ENCODE measurements at places on chromosomes 16 and 17.

GRCh38 chr16:12553191-12553590 is 250.5 kb downstream of the CPPED1 start:
- DNase-seq: peak; percentile 28

- DNase-seq: no peak
Observed at GRCh38 chr17:57496382-57496781, 240.1 kb downstream of the MSI2 start.

DNA sequence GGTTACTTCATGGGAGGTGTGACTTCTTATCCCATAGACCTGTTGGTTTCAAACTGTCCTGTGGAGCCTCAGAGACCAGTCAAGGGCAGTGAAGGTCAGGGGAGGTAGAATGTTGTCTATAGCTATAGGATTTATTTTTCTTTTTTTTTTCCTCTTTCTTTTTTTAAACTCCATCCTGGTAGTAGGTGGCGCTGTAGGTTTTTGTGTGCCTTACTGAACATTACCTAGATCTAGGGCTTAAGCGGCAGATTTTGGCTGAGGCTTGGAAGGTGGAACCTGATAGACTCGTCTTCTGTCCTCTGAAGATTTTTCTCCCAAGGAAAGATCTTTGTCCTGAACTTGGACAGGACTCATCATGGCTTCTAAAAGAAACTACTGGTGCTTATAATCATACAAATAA is 8.2 kb upstream of the LASP1NB start:
- peak; percentile 16 for DNase-seq

GRCh38 chr16:66720766-66721165 is 24.2 kb upstream of the CMTM4 start:
- peak; percentile 23 for DNase-seq

DNA sequence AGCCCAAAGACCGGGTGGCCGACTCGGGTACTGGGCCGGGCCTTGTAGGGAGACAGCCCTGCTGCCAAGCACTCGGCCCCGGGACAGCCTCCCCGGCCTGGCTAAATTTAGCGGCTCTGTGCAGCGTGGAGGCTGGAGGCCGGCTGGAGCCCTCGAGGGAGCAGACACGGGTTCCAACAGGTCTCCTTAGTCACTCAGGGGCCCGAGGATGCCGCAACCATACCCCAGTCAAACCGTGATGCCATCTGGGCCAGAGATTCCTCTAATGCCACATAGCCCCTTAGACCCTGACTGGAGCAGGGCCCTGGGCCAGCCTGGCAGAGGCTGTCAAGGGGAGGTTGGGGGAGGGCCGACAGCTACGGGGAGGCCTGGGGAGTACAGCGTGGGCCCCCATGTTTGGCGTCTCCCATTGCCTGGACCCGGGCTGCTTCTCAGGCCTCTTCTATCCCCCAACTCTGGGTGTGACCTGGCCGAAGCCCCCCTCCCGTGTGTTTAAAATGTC is 2.9 kb upstream of the P2RX1 start:
- DNase-seq: no peak

DNA sequence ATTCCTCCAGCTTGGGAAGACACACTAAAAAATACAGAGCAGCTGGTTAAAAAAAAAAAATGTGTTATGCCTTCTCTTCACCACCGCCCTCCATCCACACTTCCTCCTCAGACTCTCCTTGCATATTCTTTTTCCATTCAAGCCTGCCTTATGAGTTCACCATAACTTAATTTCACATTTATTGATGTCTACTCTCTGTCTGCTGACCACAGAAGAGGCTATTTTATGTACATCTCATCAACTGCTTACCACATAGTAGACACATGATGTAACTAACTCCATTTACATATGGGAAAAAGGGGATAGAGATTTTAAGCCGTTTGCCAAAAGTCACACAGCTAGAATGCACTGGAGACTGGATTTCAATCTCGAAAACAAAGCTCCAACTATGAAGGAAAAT is 409.8 kb downstream of the CDH11 start:
- DNase-seq: no peak

DNA sequence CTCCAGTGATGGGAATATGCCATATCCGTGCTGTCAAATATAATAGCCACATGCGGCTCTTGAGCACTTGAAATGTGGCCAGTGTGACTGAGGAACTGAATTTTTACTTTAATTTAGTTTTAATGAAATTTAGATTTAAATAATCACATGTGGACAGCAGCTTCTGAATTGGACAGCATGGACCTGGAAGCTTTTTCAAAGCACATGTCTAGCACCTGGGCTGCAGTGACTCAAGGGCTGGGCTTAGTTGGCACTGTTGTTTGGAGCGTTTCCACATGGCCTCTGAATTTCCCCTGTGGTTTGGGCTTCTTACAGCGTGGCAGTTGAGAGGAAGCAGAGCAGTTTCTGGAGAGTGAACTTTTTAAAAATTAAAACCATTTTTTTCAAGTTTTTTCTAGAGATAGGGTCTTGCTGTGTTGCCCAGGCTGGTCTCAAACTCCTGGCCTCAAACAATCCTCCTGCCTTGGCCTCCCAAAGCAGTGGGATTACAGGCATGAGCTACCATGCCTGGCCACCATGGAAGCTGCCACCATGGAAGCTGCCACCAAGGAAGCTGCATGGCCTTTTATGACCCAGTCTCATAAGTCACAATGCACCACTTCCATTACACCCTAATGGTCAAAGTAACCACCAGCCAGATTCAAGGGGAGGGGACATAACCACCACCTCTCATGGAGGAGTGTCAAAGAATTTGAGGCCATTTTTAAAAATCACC is 6.7 kb upstream of the TOB1 start:
- DNase-seq: no peak

DNA sequence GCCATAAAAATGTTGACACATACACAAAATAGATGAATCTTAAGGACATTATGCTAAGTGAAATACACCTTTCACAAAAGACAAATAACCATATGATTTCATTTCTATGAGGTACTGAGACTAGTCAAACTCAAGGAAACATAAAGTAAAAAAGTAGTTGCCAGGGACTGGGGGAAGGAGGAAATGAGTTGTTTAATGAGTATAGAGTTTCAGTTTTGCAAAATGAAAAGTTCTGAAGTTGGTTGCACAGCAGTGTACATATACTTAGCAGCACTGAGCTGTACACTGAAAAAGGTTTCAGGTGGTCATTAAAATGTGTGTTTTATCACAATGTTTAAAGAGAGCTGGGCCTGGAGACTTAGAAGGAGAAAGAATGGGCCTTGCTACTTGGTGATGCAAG is 4.7 kb upstream of the SLC13A2 start:
- DNase-seq: peak; percentile 48

DNA sequence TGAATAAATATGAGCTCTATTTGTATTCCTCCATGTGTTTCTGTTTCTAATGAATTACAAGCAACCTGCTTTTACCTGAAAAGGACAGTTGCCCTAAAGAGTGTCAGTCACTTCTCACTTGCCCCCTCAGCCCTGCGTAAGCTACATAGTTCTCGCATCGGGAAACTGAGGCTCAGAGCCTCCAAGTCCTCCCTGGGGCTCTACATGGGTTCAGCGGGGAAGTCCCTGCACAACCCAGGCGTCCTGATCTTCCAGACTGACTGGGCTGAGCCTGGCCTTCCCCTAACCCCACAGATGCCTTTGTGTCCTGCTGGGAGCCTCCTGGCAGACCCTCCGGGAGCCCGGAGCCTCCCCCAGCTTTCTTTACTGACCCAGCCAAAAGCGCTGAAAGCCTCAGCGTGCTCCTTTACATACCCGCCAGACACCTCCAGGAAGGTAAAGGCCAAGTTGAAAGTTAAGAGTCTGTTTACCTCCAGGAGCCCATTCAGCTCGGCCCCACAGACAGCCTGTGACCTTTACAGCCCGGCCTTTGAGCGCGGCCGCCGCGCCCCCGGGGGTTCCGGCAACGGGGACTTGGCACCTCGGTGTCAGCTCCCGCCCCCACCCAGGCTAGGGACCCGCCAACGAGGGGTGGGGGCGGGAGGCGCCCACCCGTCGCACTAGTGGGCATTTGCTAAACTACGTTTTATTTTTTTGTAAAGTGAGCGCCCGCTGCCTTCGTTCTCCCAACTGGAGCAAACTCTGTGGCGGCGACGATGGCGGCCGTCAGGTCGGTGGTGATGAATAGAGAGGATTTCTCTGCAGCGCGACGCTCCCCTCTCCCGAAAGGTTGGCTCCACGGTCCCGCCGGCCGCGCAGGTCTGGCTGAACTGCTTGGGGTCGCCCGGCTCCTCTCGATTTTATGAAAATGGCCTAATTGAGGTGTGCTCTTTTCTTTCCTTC is 4.4 kb upstream of the HOXB13 start:
- DNase-seq: no peak

DNA sequence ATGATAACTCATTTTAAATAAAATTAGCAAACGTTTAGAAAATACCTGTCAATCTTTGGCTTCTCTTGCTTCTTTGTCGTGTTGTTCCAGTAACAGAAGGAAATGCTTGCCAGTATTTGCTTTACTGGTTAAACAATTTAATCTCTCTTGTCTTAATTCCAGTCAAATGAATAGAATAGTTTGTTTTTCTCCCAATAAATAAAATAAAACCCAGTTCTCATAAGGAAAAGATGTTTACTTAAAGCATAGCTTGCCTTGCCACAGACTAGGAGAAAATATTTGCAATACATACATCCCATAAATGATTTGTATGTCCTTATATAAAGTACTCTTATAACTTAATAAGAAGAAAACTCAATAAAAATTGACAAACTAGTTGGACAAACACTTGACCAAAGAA is 43.9 kb upstream of the TEKT3 start:
- DNase-seq: no peak

DNA sequence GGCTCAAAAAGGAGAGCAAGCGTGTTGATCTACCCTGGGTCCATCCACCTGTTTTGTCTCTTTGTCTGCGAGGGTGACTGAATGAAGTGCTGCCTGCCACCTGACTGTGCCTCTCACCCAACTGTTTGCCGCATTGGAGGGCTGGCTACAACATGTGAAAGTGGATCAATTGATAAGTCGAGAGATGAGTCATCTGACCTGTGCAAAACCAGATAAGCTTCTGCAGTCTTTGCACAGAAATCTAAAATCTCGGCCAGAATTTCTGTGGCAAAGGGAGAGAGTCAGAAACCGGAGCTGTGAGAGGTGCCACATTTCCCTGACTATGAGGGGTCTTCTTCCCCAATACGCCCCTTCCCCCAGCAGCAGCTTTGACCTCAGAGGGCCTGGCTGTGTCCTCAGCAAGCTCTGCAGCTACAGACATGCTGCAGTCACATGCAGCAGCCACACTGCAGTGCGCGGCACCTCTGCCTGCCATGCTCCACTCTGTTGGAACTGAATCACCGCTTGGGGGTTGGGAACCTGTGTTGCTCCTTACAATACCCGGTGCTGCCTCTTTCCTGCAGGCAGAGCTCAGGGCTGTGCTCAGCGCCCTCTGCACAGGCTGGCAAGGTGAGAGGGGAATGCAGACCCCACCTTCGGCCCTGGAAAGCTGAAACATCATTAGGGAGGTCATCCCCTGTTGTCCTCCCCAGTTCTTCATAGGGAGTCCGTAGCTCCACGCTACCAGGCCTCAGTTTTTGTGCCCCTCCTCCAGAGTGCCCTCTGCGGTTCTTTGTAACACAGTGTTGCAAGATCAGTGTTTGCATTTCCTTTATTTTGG is 16.2 kb upstream of the HAS3 start:
- DNase-seq: peak; percentile 5

- no peak for DNase-seq
Observed at GRCh38 chr16:27517664-27518063, 32.0 kb downstream of the GTF3C1 start.

- peak; percentile 72 for DNase-seq
Observed at GRCh38 chr17:29807520-29808361, 122.3 kb downstream of the SSH2 start.

GRCh38 chr16:58451945-58452401 is 48.0 kb upstream of the NDRG4 start:
- DNase-seq: peak; percentile 41

GRCh38 chr17:35022536-35023063 is 40.9 kb downstream of the RFFL start:
- peak; percentile 95 for DNase-seq

- peak; percentile 95 for DNase-seq
Observed at GRCh38 chr16:19389246-19389645, 28.4 kb upstream of the TMC5 start.

DNA sequence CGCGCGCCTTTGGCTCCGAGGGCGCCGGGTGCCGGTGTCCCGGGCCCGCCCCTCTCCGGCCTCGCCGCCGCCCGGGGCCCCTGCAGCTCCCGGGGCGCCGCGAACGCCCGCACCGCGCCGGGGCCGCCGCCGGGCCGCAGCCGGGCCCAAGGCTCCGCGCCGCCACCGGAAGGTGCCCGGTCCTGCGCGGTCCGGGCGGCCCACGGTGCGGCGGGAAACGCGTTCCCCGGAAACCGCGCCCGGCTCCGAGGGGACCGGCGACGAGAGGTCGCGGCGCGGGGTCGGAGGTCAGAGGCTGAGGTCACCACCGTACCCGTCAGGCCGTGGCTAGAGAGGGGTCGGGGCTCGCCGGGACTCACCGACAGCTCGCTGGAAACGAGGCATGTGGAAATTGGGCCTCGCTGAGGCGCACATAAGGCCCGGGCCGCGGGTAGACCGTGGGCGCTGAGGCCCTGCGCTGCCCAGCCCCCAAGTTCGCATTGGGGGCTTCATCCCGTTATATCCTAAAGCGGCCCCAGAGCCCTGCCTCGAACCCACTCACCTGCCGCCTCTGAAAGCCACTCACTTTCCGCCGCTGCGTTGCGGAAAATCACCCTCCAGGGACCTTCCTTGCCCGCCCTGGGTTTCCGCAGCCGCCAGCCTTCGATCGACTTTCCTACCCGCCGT is at the start of gene DUS1L:
Gene DUS1L (minus strand): TSS at position 167 of the 666 bp plus-strand sequence. CDS start 745 bp downstream, outside the sequence.
- DNase-seq: peak; percentile 76

DNA sequence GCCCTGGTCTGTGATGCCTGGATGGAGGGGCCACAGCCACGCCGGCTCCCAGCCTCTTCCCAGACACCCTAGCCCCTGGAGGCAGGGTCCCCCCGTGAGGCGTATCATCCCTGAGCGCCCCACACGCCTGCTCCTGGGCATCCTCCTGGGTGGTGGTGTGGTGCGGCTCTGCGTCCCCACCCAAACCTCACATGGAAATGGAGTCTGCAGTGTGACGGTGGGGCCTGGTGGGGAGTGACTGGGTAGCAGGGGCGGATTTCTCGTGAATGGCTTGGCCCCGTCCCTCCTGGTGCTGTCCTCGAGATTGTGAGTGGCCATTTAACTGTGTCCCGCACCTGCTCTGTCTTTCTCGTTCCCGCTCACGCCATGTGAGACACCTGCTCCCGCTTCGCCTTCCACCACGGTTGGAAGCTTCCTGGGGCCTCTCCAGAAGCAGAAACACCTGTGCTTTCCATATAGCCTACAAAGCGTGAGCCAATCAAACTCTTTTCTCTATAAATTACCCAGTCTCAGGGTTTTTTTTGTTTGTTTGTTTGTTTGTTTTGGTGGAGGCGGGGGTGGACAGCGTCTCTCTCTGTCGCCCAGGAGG is 5.9 kb upstream of the SSTR5 start:
- peak; percentile 59 for DNase-seq

DNA sequence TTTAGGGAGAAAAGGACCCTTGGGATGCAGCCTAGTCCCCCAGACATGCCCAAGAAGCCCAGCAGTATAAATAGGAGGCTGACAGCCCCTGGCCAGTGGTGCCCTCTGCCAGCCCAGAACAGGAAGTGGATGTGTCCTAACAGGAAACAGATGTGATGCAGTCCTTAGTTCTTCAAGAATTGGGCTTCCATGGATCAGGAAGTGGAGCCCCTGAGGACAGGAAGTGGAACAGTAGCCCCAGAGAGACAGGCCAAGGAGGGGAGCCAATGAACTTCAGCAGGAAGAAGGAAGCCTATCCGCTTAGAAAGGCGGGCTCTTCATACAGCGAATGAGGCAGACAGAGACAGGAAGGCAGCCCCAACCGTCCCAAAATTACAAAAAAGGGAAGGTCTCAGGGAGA is 7.2 kb downstream of the CTF1 start:
- peak; percentile 48 for DNase-seq

GRCh38 chr17:17051791-17052461 is 9.7 kb downstream of the MPRIP start:
- peak; percentile 77 for DNase-seq
